ENCODE measurements at places on chromosomes 13 and 19.

DNA sequence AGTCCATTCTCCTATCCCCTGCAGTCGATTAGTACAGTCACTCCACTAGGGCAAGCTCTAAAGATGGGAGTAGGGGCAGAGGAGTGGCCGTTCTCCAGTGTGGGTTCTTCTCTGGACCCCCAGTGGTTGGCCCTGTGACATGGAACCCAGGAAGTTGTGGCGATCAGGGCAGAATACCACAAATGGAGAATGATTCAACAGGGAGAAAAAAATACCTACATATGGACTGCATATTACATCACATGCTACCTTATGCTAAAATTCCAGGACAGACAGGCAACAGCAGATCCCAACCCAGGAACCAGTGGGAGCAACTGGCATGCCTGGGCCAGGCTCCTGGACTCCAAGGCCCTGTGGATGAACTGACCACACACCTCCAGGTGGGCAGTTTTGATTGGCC lies 20.4 kb downstream of the POU2F2 start:
- DNase-seq = no peak

GRCh38 chr13:30648522-30649012 lies 30.8 kb downstream of the USPL1 start:
- no peak for DNase-seq

DNA sequence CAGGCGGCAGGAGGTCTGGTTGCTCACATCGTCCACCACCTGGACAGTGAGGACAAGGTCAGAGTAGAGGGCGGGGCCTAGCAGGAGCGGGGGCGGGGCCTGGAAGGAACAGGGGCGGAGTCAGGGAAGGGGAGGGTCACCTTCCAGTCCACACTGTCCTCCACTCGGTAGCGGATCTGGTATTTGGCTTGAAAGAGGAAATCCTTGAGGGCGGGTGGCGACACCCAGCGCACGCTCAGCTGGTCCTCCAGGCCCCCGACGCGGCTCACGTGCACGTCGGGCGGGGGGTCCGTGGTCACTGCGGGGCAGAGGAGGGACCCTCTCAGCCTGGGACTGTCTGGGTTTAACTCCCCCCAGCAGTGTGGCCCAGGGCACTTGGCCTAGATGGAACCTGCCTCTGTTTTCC lies 8.2 kb downstream of the REX1BD start:
- no peak for DNase-seq

DNA sequence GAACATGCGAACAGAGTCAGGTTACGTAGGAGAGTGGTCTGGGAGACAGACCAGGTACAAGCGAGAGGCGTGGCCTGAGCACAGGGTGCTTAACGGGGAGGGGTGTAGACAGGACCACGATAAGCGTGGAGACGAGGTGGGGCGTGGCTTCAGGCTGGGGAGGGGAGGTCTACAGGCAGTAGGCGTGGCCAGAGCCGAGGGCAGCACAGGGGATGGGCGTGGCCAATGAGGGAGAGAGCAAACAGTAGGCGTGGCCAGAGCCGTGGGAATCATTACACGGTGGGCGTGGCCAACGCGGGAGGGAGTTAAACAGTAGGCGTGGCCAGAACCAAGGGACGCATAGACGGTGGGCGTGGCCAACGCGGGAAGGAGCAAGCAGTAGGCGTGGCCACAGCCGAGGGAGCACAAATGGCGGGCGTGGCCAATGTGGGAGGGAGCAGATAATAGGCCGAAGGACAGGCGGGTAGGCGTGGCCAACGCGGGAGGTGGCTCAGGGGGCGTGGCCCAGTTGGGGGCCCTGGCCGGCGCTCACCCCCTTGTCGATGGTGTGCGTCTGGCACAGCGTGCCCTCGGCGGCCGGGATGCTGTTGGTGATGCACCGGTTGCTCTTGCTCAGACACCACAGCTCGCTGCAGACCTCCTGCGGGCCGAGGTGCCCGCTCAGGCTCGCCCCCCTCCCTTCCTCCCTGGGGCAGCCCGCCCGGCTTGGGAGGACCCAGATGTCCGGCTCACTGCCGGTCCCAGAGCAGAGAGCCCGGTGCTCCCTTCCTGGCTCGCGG lies 15.2 kb upstream of the MYO1F start:
- peak; percentile 78 for DNase-seq

GRCh38 chr19:10206226-10206885 lies 11.6 kb upstream of the DNMT1 start:
- no peak for DNase-seq

- peak; percentile 20 for DNase-seq
Measured at GRCh38 chr13:104024416-104025170, 958.4 kb upstream of the SLC10A2 start.

- DNase-seq = no peak
Measured at GRCh38 chr19:38032151-38032550, 125.1 kb downstream of the SIPA1L3 start.

GRCh38 chr13:27261396-27261795 lies 9.2 kb upstream of the RASL11A start:
- DNase-seq = no peak

DNA sequence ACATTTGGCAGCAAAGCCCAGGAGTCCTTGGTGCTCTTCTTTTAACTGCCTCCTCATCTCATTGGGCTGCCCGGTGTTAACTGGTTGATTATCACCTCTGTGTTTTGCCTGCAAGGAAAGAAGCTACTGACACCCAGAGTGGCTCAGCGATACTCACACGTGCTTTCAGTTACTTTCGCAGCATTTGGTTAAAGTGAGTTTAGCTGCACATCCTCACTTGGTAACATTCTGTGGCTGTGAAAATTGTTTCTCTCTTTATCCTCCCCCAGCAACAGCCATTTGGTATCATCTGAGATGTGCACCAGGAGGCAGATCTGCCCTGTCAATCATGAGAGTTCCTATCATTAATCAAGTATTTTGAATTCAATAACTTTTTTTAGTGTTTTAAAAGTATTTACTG lies 44.6 kb upstream of the GPR183 start:
- no peak for DNase-seq

DNA sequence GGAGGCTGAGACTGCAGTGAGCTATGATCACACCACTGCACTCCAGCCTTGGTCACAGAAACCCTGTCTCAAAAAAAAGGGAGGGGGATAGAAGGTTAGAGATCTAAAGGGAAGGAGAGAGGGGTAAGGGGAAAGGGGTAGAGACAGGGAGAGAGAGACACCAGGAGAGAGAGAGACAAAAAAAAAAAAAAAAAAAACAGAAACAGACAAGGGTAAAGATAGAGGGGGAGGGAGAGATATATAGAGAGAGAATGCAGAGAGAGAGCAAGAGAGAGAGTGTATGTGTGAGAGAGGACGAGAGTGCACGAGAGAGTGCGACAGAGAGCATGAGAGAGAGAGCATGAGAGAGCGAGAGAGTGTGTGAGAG lies 4.2 kb downstream of the CD70 start:
- DNase-seq = no peak

DNA sequence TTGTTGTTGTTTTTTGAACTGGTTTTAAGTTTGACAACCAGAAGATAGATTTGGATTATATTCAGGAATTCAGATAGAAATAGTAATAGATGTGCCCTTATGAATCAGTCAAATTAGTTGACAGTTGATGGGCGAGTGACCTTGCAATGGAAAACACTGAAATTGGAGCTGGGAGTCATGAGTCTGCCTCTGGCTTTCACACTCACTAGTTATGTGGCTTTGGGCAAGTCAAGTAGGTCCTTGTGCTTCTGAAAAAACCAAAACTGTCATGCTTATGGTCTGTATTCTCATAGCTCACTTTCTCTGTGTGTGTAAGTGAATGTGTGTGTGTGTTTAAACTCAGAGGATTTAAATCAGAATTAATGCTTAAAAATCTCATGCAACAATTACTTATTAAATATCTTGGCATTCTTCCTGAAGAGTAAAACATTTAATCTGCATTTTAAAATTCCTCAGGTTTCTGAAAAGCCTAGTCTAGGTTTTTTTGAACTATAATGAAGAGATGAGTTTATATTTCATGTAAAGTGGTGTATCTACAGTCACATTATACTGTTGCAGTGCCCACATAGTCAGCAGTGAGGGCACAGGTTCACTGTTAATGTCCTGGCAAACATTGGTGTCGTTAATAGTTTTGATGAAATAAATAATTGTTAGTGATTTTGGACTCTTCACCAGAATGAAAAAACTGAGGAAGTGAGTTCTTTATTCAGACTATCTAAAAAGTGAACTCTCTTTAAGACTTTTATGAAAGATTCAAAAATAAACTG lies 32.5 kb downstream of the UCHL3 start:
- DNase-seq = no peak

GRCh38 chr13:40562975-40563349 lies 103.5 kb downstream of the FOXO1 start:
- no peak for DNase-seq

DNA sequence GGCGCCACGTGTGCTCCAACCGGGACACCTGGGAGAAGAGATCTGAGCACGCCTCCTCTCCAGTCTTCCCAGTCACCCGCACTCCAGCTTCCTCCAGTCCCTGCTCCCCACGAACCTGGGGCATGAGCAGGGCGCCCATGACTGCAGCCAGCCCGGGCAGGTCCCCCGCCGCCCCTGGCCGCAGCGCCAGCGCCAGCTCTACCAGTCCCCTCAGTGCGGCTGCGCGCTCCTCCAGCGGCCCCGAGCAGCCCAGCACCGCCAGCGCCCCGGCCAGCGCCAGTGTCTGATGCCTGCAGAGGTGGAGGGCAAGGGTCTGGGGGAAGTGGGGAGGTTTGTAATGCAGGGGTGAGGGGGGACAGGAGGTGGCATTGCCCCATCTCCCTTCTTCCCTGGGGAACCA lies 13.1 kb downstream of the SH2D3A start:
- no peak for DNase-seq

GRCh38 chr19:50664204-50664603 lies 15.0 kb downstream of the C19orf81 start:
- no peak for DNase-seq

- no peak for DNase-seq
Measured at GRCh38 chr13:102687520-102687919, 7.3 kb downstream of the METTL21C start.

DNA sequence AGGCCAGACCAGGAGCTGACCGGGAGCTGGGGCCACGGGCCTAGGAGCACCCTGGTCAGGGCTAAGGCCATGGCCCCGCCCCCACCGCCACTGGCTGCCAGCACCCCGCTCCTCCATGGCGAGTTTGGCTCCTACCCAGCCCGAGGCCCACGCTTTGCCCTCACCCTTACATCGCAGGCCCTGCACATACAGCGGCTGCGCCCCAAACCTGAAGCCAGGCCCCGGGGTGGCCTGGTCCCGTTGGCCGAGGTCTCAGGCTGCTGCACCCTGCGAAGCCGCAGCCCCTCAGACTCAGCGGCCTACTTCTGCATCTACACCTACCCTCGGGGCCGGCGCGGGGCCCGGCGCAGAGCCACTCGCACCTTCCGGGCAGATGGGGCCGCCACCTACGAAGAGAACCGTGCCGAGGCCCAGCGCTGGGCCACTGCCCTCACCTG lies 6.6 kb downstream of the SPHK2 start:
- DNase-seq = no peak

DNA sequence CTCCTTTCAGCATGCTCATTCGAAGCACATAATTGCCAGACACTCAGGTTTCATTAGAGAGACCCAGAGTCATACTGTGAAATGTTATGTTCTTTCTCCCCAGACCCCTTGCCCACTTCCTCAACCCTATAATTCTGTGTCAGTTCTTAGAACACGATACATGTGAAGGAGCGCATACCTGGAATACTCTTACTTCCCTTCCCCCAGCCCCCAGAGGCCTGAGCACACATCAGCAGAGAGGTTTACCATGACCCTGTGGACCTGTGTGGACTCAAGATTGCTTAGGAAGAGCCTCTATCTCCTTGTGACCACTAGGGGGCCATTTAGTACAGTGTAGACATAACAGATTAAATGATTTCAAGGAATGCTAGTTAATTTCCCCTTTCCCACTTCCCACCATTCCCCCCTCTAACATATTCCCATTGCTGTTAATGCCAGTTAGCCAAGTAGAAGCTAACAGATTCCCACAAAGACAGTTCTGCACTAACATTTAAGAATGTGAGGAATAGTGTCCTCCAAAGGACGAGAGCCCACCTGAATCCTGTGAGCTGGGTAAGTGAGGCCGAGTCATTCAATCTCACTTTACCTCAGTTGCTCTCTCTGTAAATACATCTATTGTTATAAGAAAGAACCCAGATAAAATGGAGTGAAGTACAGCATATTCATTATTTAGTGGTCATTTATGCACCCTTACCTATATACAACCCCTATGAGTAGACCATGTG lies 154.2 kb upstream of the MAB21L1 start:
- DNase-seq = peak; percentile 51

DNA sequence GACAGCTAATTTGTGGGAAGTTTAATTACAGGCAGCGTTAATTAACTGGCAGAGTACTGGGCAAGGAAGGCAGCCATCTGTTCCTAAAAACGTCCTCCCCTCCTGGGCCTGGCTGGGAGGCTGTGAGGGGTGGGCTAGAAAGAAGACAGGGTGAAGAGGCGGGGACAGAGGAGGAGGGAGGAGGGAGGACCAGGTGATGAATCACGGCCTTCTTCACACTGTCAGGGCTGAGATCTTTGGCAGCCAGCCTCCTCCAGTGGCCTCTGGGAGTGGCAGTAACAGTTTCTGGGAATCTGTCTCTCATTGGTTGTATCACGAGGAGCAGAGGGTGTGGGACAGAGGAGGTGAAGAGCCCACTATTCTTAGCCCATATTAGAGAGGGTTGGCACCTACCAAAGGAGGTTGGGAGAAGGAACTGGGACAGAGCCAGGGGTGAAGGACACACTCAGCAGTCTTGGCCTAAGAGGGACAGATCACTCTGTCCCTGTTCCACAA lies 9.6 kb upstream of the ZNRF4 start:
- no peak for DNase-seq

DNA sequence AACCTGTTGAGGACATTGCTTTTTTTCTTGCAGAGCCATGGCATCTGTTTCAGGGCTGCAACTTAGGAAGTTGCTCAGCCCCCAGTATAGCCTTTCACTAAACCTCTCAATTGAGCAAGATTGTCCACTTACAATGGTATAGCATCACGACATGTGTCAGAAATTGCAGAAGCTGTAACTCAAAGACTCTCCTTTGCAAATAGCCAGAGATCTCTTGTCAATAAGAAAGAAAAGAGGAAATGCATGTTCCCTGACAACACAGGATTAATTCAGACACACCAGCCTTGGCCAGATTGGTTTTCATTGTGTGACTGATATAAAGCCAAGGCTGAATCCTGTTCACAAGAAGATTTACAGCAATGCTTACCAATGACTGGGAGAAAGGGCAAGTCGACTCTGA lies 38.7 kb upstream of the CYSLTR2 start:
- DNase-seq = no peak

DNA sequence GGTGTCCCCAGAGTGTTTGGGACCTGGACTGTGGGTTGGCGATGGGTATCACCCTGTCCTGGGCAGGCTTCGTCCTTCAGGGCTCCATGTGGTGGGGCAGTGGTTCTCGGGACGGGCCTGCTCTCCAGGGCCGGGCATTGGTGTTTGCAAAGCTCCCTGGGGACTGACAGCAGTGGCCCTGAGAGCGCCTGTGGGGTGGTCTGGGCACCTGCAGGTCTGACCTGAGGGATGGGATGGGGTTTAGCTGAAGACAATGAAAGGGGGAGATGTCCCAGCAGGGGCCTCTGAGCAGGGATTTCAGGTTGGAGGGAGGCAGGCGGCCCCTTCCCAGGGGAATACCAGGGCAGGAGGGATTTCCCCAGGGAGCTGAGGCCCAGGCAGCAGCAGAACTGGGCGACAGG lies 68.3 kb upstream of the MCF2L start:
- no peak for DNase-seq

- DNase-seq = no peak
Measured at GRCh38 chr19:19062454-19063182, 1.2 kb upstream of the SLC25A42 start.
